ENCODE measurements at places on chromosomes 13 and 19.

DNA sequence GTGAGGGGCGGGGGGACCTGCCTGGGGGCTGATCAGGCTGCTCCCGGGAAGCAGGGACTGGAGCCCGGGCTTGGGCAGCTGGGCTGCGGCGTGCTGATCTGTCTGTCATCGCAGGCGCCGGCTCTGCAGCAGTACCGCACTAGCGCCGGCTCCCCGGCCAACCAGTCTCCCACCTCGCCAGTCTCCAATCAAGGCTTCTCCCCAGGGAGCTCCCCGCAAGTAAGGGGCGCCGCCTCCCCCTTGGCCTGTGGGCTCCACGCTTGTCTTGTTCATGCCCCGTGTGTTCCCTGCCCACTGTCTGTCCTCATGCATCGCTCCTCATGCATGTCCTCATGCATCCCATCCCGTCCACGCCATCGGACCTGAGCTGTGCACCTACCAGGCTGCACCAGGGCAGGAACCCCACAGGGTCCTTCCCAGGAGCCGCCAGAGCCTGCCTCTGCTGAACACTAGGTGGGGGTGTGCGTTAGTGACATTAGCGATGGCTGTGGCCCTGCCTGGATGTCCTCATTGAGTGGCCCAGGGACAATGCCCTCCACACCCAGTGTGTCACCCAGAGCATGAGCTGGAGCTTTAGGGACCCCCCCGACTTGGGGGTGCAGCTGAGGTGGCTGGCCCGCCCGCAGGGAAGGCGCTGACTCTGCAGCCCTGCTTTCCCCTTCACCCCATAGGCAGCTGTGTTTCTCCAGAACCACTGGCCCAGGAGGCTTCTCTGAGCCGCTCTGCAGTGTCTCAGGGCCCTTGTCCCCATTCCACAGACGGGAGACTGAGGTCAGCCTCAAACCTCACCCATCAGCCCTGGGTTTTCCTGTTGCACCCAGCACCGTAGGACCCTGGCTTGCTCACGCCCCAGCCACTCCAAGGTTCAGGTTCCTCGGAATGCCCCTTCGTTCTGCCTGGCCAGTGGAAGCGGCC, 19.5 kb downstream of the COMP start:
- no peak for DNase-seq

DNA sequence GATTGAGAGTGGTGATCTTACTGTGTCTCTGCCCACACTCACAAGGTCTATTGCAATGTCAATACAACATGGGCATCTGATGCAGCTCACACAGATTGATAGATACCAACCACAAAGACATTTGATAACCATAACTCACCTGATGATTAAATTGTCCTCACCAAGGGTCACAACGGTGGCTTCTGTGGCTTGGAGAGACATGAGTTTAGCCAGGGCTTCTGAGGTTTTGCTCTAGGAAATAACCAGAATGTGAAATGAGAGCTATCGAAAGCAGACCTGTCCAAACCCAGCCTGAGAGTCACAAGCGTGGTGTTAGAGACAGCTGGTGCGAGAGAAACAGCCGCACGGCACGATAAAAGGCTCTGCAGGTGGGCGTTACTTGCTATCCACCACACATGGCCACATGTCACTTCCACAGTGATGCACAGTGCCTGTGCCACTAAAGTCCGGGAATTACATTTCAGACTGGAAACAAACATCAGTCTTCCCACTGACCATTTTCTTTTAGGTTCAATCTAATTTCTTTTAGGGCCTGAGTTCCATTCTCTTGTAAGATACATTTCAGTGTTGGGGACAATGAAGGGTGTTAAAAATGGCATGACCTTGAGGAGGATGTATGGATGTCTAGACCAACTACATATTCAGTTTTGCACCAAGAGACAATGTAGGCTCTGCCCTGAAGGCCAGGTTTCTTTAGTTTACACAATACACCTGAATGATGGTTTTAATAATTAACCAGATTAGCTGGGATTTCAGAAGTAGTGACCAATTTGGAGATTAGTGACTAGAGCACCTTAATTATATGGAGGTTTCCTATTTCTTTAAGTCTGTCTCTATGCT, 53.7 kb downstream of the ATP7B start:
- DNase-seq: no peak

DNA sequence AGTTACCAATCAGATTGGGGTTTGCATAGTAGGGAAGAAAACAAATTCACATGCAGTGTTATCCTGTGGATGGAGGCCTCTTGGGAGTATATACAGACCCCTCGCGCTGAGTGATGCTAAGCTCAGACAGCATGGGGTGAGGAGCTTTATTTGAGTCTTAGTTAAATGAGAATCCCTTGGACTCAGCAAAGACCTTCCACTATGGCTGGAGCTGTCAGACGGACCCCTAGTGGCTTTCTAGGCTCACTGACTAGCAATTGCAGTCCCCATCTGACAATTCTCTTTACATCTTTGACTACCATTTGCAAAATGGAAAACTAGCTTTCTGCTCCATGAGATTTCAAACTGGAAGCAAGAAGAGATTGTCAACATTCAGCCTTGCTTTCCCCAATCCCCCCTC, 90.4 kb downstream of the STOML3 start:
- no peak for DNase-seq

- DNase-seq: no peak
These were observed 686 bp downstream of the SETDB2 start for GRCh38 chr13:49444524-49445395.

DNA sequence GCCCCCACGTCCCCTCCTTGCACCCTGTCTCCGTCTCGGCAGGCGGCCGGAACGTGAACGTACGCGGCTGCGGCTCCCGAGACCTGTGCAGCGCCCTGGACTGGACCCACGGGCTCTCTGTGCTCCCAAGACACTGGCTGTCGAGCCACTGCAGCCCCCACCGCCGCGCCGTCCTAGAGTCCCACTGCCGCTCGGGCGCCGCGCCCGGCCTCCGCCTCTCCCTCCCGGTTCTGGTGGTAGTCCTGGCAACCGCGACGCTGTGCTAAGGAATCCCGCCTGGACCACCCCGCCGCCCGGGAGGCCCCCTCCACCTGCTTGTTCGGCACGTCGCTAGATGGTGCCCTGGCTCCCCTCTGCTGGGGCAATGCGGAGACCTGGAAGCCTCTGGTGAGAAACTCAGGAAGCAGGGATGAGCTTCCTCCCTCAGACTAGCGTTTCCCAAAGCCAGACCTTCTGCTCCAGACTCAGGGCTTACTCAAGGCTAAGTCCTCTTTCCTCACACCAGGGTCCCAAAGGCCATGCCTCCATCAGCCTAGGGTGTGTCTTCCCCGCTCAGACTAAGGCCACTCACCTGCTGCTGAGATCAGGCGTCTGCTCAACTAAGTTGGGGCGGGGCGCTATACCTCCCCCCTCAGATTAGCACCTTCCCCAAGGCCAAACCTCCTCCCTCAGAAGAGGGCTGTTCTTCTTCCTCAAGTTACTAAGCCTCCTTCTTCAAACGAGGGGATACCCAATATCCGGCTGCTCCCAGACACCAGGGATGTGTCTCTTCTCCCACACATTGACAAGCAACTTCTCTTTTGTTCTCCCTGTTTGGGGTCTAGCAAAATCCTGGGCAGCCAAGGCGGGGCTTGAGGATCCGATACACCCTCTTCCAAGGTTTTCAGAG, 16.1 kb upstream of the IRGC start:
- no peak for DNase-seq

DNA sequence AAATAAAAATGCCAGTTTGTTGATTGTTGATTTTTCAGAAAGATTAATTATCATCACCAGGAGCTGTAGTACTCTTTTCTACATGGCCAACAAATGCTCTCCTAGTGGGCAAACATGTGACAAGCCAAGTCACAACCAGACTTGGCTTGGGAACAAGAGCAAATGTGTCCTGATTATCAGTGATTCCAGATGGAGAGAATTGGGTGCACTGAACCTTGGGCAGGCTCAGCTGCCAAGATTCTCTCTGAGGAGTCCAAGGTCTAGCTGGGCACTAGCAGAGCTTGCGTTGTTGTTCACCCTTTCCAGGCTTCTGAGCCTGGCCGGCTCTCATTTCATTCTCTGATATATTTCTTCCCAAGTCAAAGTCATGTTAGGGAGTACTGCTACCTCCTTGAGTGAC, 27.3 kb upstream of the GPI start:
- DNase-seq: no peak

- DNase-seq: no peak
These were observed 6.7 kb downstream of the IRGQ start for GRCh38 chr19:43589277-43589676.

DNA sequence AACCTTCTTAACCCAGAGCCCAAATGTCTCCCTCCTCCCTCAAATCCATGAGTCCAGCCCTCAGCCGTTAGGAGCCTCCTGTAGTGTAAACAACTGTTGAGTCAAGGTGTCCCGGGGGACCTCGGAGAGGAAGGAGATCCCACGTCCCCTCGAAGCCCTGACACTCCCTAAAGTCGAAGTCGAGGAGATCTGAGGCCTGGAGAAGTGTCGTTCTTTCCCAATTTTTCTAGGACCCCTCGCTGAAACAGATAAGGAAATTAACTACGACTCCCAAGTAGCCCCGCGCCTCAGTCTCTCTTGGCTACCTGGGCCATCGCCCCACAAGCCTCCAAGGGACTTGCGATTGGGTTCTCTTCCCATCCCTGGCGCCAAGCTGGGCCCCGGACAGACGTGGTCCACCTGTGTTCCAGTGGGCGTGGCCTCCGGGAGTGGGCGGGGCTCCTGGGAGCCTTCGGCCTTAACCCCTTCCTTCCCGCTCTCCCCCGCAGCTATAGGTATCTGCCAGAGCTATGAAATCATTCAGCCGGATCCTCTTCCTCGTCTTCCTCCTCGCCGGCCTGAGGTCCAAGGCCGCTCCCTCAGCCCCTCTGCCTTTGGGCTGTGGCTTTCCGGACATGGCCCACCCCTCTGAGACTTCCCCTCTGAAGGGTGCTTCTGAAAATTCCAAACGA, 869 bp downstream of the GFY start:
- DNase-seq: no peak

GRCh38 chr19:718991-719512, 10.3 kb downstream of the PALM start:
- no peak for DNase-seq

DNA sequence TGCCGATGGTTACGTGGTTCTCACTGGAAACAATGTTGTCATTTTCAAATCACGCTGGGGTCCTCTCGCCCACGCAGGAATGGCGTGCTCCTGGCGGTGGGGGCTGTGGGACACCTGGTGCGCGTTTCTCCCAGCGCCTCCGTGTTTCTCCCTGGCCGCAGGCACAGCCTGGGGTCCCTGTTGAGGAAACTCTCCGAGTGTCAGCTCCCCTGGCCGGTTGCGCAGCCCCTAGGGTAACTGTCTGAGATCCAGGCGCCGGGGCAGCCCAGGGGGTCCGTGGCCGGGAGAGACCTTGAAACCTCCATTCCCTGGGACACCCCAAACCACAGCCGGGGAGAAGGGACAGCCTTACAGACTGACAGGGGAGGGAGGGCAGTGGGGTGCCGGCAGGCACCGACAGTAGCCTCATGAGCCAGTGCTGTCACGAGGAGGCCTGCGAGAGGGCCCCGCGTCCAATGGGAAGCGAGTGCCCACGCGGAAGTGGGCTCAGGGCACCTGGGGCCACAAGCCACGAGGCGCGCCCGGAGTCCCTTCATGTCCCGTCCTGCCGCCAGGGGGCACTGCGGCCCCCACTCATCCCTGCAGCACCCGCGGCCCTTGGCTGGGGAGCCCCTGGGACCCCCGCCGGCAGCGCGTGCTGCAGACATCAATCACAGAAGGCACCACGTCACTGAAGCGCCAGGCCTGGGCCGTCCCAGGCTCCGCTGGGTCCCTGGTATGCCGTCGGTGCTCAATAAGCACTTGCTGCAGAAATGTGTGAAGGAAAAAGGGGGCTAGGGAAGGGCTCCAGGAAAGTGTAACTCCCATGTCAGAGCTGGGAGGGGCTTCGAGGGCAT, 9.5 kb downstream of the ADAMTSL5 start:
- DNase-seq: no peak

GRCh38 chr13:67136157-67136556, 94.0 kb downstream of the PCDH9 start:
- no peak for DNase-seq

GRCh38 chr13:73168953-73169401, 110.2 kb downstream of the KLF5 start:
- DNase-seq: no peak

- DNase-seq: no peak
These were observed 1576.5 kb downstream of the PCDH9 start for GRCh38 chr13:65653613-65654012.

DNA sequence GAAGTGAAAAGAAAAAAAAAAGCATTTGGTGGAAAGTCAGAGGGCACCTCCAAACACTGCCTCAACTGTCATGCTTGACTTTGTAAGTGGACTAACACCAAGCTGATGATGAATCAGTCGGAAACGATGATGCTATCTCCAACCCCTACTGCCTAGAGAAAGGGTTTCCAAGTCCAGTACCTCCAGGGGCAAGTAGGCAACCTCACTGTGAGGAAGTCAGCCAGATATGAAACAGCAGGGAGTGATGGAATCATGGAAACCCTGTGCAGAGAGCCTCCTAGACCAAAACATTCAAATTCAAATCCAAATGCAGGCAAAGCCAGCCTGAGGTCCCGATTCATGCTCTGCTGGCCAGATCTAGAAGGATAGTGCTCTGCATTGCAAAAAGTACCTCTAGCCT, 100.9 kb upstream of the SERP2 start:
- DNase-seq: no peak

- DNase-seq: no peak
These were observed 7.9 kb downstream of the SIPA1L3 start for GRCh38 chr19:37914908-37915307.

GRCh38 chr19:48859711-48860572, 8.5 kb downstream of the PLEKHA4 start:
- no peak for DNase-seq

- DNase-seq: no peak
These were observed 766 bp downstream of the SBNO2 start for GRCh38 chr19:1173159-1173844.

DNA sequence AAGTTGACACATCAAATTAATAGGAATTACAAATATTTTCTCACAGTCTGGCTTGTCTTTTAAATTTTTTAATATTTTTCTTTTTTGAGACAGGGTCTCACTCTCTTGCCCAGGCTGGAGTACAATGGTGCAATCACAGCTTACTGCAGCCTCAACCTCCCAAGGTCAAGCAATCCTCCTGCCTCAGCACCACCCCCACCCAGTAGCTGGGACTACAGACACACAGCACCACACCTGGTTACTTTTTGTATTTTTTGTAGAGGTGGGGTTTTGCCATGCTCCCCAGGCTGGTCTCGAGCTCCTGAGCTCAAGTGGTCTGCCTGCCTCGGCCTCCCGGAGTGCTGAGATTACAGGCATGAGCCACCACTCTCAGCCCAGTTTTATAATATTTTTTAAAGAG, 72.0 kb downstream of the SPATA13 start:
- DNase-seq: no peak

DNA sequence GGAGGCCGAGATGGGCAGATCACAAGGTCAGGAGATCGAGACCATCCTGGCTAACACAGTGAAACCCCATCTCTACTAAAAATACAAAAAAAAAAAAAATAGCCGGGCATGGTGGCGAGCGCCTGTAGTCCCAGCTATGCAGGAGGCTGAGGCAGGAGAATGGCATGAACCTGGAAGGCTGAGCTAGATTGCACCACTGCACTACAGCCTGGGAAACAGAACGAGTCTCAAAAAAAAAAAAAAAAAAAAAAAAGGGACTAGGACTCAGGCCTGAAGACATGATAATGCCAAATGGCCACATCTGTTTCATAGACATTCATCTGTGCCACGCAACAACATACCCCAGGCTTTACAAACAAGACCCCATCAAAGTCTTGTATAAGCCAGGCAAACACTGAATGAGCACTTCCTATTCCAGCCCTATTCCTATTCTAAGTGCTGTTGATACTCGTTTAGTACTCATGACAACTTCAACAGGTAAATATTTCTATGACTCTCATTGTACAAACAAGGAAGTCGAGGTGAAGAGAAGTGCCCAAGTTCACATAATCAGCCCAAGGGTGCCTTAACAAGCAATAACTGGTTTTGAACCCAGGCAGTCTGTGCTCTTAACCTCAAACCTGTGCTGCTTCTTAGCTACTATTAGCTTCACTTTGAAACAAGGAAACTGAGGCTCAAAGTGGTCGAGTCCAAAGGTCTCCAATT, 1.7 kb downstream of the B9D2 start:
- no peak for DNase-seq
